ENCODE measurements at places on chromosomes 3 and 15.

- no peak for ATAC-seq
- H3K36me3 ChIP-seq: peaks cover 76% of the 10 kb centered on the region
- H3K27me3 ChIP-seq: no peaks in the 10 kb centered on the region
- H3K27ac ChIP-seq: no peak overlapping the region
These were observed 4.2 kb downstream of the UBAP1L start for GRCh38 chr15:65110676-65111292.

- ATAC-seq: no peak
- no peak overlapping the region for H3K27ac ChIP-seq
- peaks cover 12% of the 10 kb centered on the region for H3K27me3 ChIP-seq
These were observed 228.5 kb downstream of the NTRK3 start for GRCh38 chr15:88028024-88028423.

GRCh38 chr3:14188041-14188754 is 9.6 kb downstream of the LSM3 start:
- no peaks in the 10 kb centered on the region for H3K27me3 ChIP-seq
- peaks cover 57% of the 10 kb centered on the region for H3K36me3 ChIP-seq
- no peak for ATAC-seq
- H3K27ac ChIP-seq: no peak overlapping the region

GRCh38 chr15:55574096-55574495 is 14.0 kb downstream of the PYGO1 start:
- no peaks in the 10 kb centered on the region for H3K27me3 ChIP-seq
- no peaks in the 10 kb centered on the region for H3K4me1 ChIP-seq
- H3K4me3 ChIP-seq: no peak overlapping the region
- H3K36me3 ChIP-seq: no peaks in the 10 kb centered on the region
- no peak overlapping the region for H3K27ac ChIP-seq

GRCh38 chr3:184919651-184920050 is 107.7 kb downstream of the VPS8 start:
- H3K36me3 ChIP-seq: peaks cover 85% of the 10 kb centered on the region
- no peaks in the 10 kb centered on the region for H3K4me1 ChIP-seq
- H3K4me3 ChIP-seq: no peak overlapping the region
- H3K27ac ChIP-seq: no peak overlapping the region

- peak overlapping the region; percentile 51 for H3K4me3 ChIP-seq
- H3K36me3 ChIP-seq: no peaks in the 10 kb centered on the region
- peak overlapping the region; percentile 80 for H3K27ac ChIP-seq
- no peaks in the 10 kb centered on the region for H3K4me1 ChIP-seq
These were observed 2.1 kb downstream of the ALCAM start for GRCh38 chr3:105368566-105369499.

Data from gastroesophageal sphincter (tissue), 4 donors.